ENCODE measurements at places on chromosomes 6 and 20.

GRCh38 chr20:39879296-39879695, 809.7 kb downstream of the MAFB start:
- no peak for DNase-seq

GRCh38 chr6:100620085-100620840, 155.5 kb upstream of the SIM1 start:
- DNase-seq, result no peak

DNA sequence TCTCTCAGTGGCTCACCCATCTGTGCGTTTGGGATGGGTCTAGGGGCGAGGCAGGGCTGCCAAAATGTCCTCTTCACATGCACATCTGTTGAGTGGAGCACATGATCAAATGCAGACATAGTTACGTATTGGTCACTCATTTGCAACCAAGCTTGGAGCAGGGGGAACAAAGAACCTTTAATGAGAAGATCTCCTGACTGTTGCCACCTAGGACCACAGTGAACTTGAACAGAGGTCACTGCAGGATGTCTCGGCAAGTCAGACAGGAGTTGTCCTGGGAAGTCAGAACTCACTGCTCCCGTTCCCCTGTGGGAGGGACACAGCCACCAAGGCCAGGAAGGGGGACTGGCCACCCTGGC, 73.4 kb downstream of the SSR1 start:
- DNase-seq, result no peak

DNA sequence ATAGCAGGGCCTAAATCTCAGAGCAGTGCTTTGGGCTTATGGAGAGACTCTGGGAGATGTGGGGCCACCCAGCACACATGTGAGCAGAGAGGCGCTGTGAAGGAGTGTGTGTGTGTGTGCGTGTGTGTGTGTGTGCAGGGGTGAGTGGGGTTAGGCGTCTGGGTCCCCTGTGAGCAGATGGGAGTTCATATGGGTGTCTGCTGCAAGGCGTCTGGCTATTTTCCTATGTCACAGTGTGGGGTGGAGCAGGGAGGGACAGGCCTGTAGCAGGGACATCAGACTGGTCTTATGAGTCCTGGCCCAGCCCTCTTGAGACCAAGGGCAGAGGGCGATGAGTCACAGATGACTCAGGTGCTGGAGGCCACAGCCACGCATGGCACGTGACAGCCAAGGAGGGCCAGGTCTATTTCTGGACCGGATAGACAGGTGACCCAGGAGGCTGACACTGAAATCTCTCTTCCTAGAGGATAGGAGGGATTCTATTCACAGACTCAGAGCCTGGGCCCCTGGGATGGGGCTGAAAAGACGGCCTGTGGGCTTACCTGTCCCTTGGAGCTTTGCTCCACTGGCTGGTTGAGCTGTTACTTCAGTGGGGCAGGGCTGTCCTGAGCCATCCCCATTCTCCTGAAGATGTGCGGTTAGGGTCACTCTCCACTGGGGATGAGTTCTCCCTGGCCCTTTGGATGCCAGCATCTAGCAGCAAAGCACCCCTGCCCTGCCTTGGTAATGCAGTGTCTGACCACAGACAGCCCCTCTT, 28.9 kb downstream of the VEGFA start:
- no peak for DNase-seq

DNA sequence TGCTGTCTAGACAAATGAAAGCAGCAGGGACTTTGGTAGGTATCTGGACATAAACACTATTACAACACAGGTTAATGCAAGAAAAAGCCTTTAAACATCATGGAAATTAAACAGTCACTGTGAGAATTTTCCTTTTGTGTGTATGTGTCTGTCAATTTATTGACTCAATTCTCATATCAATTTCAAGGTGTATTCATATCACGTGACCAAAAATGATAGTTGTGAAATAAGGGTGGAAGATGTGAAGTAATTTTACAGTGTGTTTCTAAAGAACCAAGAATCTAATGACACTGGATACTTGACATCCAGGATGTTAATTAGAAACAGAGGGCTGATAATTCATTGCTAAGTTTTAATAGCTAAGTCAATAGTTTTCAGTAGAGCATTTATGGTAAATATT, 244.0 kb downstream of the TMEM242 start:
- no peak for DNase-seq

DNA sequence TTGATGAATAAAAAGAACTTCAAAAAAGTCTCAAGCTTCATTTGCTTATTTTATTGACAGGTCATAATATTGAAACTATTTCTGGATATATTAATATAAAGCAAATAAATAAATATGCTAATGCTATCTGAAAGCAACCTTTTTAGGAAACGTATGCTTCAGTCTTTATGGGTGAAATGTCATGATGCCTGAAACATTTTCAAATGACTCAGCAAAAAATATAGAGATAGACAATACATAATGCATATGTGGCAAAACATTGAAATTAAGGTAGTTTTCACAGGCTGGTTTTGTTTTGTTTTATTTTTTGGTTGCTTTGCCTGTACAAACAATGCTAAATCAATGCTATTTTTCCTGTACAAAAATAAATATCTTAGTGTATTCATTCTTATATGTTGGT, 194.4 kb upstream of the PLCB4 start:
- no peak for DNase-seq

DNA sequence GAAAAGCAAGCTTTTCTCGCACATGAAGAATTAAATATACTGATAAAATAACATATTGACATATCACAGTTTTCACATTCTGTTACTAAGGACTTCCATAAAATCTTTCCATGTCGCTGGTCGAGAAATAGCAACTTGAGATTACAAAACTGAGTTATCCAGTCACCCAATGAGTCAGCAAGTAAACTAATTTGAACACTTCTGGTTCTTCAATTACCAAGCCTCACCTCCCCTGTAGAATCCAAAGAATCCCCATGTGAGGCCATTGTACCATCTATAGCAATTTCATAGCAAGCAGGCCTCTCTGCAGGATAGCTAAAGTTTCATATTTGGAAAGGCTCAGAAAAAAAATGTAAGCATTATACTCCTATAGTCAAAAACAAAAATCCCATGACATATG, 87.3 kb downstream of the PKHD1 start:
- no peak for DNase-seq

GRCh38 chr6:12102350-12102749, 90.2 kb downstream of the HIVEP1 start:
- no peak for DNase-seq

GRCh38 chr6:2507016-2507415, 243.7 kb downstream of the MYLK4 start:
- no peak for DNase-seq

All from CD4-positive, alpha-beta T cell treated with Interleukin-15 for 4 hours (primary cell).